Skin of body (tissue), 3 donors: ENCODE measurements at places on chromosomes 2 and 18. TPM values are rescaled to one million over a fixed set of nuclear protein-coding genes. Genes with fewer than 3 reads are reported as not detected.

DNA sequence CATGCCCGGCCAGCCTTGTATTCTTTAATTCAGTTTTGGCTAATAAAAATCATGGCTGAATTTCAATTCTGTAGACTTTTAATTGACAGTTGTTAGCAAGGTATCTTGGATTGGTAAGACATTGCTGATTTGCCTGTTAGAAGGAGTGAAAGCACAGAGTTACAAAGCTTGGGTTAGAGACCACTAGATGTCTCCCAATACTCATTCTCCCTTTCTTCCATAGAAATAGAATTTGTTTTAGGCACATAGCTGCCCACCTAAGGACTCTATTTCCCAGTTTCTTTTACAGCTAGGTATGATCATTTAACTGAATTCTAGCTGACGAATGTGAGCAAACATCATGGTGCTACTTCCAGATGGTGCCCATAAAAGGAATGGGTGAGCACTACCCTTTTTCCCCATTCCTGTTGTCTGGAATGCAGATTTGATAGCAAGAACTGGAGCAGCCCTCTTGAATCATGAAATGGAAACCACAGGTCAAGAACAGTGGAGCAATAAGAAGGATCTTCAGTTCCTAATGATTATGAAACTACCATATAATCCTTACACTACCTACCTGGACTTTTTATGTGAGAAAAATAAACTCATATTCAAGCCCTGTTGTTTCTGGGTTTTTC is 17.5 kb downstream of the PECR start:
- DNase-seq, result no peak

The NEU4 gene
- total RNA-seq, result 0.30 TPM

- DNase-seq, result no peak
These were observed 2.0 kb upstream of the DES start for GRCh38 chr2:219416235-219416602.

DNA sequence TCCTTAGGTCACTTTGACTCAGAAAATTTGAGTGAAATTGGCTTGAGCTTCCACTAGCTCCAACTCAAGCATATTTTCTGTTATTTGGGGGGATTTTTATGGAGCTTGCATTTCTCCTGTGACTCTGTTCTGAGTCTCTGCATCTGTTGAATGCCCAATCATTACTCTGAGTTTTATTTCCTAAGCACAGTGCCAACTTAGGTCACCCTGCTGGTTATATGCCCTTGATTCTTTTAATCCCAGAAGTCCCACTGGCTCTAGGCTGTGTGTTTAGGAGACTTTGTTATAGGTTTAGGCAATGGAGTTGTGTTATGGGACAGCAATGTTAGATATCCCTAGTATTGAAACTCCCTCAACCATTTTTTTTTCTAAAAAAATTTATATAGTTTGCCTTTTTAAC is 198.2 kb upstream of the DTNA start:
- DNase-seq, result no peak

GRCh38 chr2:108986916-108987510 is 2.0 kb downstream of the EDAR start:
- no peak for DNase-seq

GRCh38 chr2:203498161-203498560 is 36.9 kb downstream of the RAPH1 start:
- DNase-seq, result peak; percentile 27

GRCh38 chr2:86396291-86396785 is 44.8 kb upstream of the KDM3A start:
- DNase-seq, result no peak
